ENCODE measurements at places on chromosomes 3 and 15.

- no peak for DNase-seq
Observed at GRCh38 chr3:89000886-89001285, 106.5 kb upstream of the EPHA3 start.

- DNase-seq, result no peak
Observed at GRCh38 chr3:70703305-70704102, 391.1 kb upstream of the MDFIC2 start.

DNA sequence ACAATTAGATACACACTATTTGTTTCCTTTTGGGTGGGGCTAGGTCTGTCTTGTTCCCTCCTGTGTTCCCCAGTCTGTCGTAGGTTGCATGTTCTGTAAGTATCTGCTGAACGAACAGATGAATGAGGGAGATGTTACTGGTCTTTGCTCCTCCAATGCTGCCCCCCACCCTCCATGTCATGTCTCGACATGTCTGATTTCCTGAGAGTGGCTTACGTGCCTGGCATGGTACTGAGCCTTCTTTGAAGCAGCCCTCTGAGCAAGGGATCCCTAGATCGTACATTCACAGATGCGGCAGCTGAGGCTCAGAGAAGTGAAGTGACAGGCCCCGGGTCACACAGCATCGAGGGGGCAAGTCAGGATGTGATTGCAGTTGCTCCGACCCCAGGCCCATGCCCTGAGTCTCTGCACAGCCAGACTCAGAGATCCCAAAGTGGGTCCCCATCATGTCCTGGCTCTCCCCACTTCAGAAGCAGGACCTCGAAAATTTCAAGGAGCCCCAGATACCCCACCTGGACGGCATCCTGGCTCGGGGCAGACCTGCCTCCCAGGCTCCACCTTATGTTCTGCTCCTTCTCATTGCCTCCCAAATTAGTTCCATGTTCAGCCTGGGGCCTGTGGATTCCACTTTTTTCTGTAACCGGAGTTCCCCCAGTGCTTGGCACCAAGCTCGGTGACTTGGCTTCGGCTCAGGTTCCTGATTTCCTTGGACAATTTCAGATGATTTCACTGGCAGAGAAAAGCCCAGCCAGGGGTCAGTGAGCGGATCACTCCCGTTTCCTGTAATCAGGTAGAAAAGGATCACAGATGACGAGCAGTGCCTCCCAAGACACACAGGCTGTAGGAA, 24.7 kb downstream of the GOLGA6L2 start:
- no peak for DNase-seq

- no peak for DNase-seq
Observed at GRCh38 chr3:42080453-42080872, 10.7 kb upstream of the TRAK1 start.

- no peak for DNase-seq
Observed at GRCh38 chr3:13025090-13025489, 48.1 kb downstream of the IQSEC1 start.

GRCh38 chr15:95902606-95903005, 427.9 kb upstream of the NR2F2 start:
- DNase-seq, result no peak

- no peak for DNase-seq
Observed at GRCh38 chr15:51814606-51815005, 14.8 kb upstream of the TMOD3 start.

DNA sequence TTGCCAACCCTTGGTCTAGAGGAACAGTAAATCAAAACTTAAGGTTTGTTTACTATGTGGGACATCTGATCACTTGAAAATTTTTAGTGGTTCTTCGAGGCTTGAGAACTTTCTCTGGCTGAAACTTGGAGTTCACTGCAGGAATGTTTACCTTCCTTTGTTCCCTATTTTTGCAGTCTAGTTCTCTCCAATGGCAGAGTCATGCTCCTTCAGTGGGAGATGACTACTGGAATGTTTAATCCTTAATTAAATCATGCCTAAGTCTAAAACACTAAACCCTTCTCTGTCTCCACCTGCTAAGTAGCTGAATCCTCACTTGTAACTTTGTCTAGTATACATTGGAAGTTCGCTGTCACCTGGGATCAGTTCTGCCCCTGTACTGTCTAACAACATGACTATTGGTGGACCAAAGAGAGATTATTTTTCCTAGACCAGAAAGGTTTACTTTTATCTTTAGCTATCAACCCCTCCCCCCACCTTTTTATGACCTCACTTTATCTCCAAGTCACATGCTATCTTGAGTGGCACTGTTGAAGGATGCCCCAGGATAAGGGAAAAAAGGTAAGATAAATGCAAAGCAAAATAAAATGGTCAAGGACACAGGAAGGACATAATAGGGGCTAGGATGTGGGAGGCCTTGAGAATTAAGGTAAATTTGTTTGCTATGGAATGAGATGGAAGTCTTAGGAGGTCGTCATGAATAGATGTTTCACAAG, 1.2 kb upstream of the ZNF609 start:
- DNase-seq, result no peak

- DNase-seq, result peak; percentile 73
Observed at GRCh38 chr15:51776952-51777569, 25.7 kb downstream of the TMOD2 start.

GRCh38 chr15:39543651-39544050, 37.2 kb upstream of the THBS1 start:
- no peak for DNase-seq

DNA sequence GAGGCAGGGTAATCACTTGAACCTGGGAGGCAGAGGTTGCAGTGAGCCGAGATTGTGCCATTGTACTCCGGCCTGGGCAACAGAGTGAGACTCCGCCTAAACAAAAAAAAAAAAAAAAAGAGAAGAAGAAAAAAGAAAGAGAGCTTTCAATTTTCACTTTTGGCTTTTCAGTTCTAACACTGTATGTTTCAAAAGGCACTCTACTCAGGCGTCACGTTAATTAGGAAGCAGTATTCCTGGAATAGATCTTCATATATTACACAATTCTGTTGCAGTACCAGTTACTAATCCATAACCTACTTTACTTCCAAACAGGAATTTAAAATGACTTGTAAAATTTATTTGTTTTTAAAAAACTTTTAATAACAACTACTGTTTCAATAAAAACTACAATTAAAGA, 131.7 kb upstream of the PLXND1 start:
- no peak for DNase-seq

DNA sequence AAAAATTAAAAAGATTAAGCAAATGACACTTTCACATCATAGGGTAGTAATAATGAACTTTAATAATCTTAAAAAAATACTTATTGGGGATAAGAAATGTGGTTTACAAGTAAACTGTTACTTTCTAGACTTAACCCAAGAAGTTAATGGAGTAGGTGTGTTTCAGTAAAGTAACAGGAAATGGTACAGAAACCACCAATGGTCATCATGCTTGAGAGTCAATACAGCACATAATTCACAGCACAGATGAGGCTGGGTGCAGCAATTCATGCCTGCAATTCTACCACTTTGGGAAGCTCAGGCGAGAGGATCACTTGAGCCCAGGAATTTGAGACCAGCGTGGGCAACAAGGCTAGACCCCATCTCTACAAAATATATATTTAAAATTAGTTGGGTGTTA, 11.5 kb upstream of the USP50 start:
- DNase-seq, result no peak

DNA sequence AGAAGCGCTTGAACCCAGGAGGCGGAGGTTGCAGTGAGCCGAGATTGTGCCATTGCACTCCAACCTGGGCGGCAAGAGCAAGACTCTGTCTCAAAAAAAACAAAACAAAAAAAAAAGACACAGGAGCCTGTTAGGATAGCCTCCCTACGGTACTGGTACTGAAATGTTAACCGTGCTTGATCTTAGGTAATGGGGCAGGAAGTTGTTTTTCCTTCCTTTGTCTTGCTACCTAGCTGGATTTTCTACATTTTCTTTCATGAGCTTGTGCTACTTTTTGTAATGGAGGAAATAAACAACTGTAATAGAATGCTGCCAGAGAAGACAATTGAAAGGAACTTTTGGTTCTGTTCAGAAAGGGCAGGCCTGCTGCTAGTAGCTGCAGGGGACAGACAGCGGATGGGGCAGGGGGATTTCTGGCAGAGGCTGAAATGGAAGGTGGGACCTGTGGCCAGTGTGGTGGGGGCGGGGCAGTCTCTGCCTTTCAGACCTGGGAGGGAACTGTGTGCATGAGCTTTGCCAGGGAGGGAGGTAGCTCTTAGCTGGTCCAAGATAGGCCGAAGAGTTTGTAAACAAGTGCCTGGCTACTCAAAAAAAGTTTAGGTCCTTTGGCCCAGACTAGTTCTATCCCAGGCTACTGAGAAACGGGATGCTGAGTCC, 49.0 kb upstream of the SEMA4B start:
- DNase-seq, result no peak

- DNase-seq, result no peak
Observed at GRCh38 chr3:15471861-15472260, 44.5 kb downstream of the EAF1 start.

GRCh38 chr3:127606981-127607595, 8.9 kb downstream of the MCM2 start:
- DNase-seq, result no peak

- no peak for DNase-seq
Observed at GRCh38 chr3:27449530-27450150, 34.5 kb downstream of the SLC4A7 start.

GRCh38 chr15:23484870-23485269, 37.8 kb upstream of the GOLGA6L2 start:
- DNase-seq, result no peak

DNA sequence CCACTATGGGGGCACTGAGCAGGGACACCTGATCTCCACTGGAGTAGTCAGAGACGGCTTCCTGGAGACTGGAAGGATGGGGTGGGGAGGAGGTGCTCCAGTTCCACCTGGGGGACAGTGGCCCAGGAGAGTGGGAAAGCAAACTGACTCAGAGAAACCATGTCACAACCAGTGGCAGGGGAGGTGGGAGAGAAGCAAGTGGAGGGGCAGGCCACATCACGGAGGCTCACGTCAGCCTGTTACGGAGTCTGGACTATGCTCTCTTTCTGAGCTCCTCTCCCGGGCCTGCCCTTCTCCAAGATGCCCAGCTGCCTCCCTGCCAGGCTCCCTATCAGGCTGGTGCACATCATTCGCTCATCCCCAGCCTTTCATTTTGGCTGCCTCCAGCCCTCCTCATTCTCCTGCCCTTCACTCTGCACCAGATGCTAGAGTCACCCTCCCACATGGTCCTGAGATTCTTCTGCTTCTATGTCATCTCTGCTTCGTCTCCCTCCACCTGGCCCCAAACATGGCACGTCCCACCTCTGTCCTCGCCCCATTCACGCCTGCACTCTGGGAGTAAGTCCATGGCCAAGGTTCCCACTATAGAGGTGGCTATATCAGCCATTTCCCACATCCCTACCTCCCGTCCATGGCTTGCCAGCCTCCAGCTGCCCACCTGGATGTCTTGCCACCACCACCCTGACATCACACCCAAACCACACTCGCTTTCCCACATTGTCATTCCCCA, 100.3 kb downstream of the ADCY5 start:
- no peak for DNase-seq

All from uterus (tissue), 4 donors.